ENCODE measurements at places on chromosomes 5 and 9. TPM values are rescaled to one million over a fixed set of nuclear protein-coding genes. Genes with fewer than 3 reads are reported as not detected.

Gene BNC2
- total RNA-seq: 17.7 TPM

Gene PROB1
- total RNA-seq: 2.7 TPM

- no peak overlapping the region for H3K4me3 ChIP-seq
- H3K27me3 ChIP-seq: no peaks in the 10 kb centered on the region
- no peak overlapping the region for H3K27ac ChIP-seq
- DNase-seq: no peak
- no peaks in the 10 kb centered on the region for H3K4me1 ChIP-seq
These were observed 27.6 kb downstream of the MTX3 start for GRCh38 chr5:79963261-79964061.

GRCh38 chr9:133661846-133662540, 25.8 kb downstream of the DBH start:
- no peak for DNase-seq
- no peaks in the 10 kb centered on the region for H3K36me3 ChIP-seq
- H3K4me1 ChIP-seq: no peaks in the 10 kb centered on the region
- H3K27me3 ChIP-seq: no peaks in the 10 kb centered on the region
- no peak overlapping the region for H3K27ac ChIP-seq

DNA sequence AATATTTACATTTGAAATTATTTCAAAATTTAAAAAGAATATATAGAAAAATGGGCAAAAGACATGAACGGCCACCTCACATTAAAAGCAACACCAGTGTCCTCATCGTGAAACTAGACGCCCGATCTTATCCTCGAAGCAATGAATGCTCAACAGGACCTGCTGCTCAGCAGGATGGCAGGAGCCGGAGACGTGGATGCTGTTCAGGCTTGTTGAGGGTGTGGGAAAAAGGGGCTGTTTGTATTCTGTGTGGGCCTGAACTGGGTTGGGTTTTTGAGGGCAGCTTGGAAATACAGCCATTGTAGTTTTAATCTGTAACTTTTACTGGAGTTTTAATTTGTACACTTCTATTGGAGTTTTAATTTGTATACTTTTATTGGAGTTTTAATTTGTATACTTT, 20.3 kb downstream of the EXOC3 start:
- no peak overlapping the region for H3K4me3 ChIP-seq
- no peaks in the 10 kb centered on the region for H3K27me3 ChIP-seq
- no peaks in the 10 kb centered on the region for H3K4me1 ChIP-seq
- no peak for DNase-seq
- peaks cover 20% of the 10 kb centered on the region for H3K36me3 ChIP-seq
- H3K27ac ChIP-seq: no peak overlapping the region

GRCh38 chr9:107210775-107211174, 72.3 kb upstream of the RAD23B start:
- no peak for DNase-seq
- H3K4me1 ChIP-seq: peaks cover 10% of the 10 kb centered on the region
- no peaks in the 10 kb centered on the region for H3K27me3 ChIP-seq
- no peak overlapping the region for H3K27ac ChIP-seq
- H3K4me3 ChIP-seq: no peak overlapping the region
- no peaks in the 10 kb centered on the region for H3K36me3 ChIP-seq

Data from GM23338 (cell line).